ENCODE measurements at places on chromosomes 12 and 14.

DNA sequence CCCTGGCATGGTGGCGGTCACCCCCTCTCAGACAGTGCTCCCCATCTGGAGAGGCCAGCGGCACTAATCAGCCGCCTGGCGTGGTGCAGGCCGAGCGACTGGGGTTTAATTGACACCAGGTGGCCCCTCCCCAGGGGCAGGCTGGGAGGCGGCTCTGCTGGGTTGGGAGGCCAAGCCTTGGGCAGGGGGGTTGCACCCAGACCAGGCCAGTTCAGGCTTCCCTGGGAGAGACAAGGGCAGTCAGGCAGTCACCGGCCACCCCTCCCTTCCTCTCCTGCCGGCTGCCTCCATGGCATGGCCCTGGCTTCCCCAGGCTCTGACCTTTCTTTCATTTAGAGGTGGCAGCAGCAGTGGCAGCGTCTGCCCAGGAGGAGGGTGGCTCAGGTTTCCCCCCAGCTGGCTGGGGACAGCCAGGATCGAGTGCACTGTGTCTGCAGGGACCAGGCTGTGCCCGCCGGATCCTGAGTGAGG is 78.1 kb upstream of the NOS1 start:
- no peak for DNase-seq

DNA sequence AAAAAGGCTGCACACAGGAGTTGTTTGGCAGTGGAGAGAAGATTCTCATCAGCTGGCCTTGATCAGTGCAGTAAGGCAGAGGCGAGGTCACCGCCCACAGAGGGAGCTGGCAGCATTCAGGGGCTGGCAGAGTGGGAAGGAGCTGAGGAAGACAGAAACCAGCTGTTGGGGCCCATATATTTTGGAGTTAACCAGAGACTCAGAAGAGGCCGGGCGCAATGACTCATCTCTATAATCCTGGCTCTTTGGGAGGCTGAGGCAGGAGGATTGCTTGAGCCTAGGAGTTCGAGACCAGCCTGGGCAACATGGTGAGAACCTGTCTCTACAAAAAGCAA is 17.7 kb downstream of the SMCO2 start:
- DNase-seq, result no peak

- no peak for DNase-seq
These were observed 19.4 kb downstream of the COA8 start for GRCh38 chr14:103581954-103582703.

- no peak for DNase-seq
These were observed 417.6 kb downstream of the NOVA1 start for GRCh38 chr14:26180221-26180620.

- DNase-seq, result no peak
These were observed 39.1 kb upstream of the PNMA1 start for GRCh38 chr14:73753124-73753886.

DNA sequence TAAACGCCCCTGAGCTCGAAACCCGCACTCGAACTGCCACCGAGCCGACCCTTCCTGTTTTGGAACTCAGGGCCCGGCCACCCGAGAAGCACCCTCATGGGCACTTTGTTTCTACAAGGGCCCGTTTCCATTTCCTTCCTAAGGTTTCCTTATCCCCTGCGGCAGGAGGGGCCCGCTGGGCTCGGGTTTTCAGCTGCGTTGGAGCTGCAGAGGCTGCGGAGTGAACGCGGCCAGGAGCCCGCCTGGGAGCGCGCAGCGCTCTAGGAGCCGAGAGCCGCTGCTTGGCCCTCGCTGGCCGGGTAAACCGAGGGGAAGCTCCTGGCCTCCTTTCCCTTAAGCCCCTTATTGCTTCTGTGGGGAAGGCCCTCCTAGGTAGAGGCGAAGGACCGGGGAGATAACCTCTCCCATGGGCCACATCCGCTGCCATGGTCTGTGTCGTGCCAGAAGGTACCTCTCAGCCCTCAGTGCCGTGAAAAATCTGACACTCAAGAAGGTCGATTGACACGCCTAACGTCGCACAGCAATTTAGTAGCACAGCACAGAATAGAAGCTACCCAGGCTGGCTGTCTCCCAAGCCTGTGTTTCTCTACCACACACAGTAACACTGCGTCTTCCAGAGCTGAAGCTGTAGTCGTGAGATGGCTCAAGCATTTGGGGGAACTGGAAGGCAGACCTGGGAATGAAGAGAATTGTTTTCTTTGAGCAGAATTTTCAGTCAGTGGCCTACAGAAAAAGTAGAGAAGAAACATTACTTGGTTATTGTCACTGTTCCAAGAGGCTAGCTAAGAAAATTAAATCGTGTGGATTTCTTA is 12.9 kb upstream of the CALM1 start:
- DNase-seq, result peak; percentile 73

- no peak for DNase-seq
These were observed 65.1 kb downstream of the SINHCAF start for GRCh38 chr12:31260840-31261239.

- DNase-seq, result no peak
These were observed 44.8 kb upstream of the TMPO start for GRCh38 chr12:98470469-98471082.

- DNase-seq, result no peak
These were observed 40.6 kb downstream of the BRMS1L start for GRCh38 chr14:35866595-35867279.

DNA sequence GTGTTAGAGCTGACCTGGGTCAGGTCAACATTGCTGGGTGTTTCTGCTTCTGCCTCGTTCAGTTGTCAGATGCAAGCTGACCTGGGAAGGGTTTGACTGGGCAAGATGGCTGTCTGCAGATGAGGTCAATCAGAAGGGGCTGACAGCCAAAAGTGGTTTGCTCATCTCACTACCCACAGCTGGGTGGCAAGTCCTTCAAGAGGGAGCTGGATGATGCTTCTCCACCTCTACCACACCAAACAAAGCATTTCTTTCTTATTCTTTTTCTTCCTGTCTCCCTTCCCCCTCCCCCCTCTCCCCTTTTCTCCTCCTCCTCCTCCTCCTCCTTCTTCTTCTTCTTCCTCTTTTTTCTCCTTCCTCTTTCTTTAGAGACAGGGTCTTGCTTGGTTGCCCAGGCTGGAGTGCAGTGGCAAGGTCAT is 268.2 kb upstream of the PLEKHG7 start:
- DNase-seq, result no peak

- DNase-seq, result peak; percentile 54
These were observed 285.1 kb upstream of the NOS1 start for GRCh38 chr12:117646520-117646919.

- DNase-seq, result no peak
These were observed 106.3 kb downstream of the PTPRO start for GRCh38 chr12:15428632-15429031.

GRCh38 chr12:117476341-117476740 is 114.9 kb upstream of the NOS1 start:
- DNase-seq, result no peak

DNA sequence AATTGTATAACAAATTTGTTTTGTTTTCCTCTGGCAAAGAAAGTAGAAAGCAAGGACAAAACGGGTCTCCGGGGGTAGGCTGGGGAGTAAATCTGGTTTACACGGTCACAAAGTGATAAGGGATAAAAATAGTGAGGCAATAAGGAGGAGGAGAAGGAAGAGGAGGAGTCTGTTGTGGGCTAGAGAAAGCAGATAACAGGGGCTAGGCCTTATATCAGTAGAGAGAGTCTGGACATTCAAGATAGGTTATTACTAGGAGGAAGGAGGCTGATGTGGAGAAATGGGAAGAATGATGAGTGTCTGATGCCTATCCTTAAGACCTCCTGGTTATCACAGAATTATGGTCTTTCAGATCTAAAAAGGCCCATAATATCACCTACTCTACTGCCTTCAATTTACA is 83.2 kb upstream of the SSTR1 start:
- no peak for DNase-seq

- DNase-seq, result no peak
These were observed 59.1 kb upstream of the PCED1B start for GRCh38 chr12:47020211-47020821.

GRCh38 chr14:60637479-60638315 is 11.6 kb downstream of the SIX1 start:
- DNase-seq, result no peak

- peak; percentile 97 for DNase-seq
These were observed 21.0 kb upstream of the CHFR start for GRCh38 chr12:132908145-132909029.

DNA sequence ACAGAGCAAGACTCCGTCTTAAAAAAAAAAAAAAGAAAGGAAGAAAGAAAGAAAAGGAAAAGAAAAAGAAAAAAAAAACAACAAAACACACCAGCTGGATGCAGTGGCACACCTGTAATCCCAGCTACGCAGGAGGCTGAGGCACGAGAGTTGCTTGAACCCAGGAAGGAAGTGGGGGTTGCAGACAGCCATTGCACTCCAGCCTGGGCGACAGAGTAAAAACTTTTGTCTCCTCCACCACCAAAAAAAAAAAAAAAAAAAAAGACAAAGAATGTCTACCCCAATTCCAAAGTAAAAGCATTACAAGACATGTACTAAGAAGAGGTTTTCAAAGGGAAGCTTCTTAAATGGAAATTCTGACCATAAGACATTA is 53.4 kb downstream of the HNRNPC start:
- DNase-seq, result no peak

DNA sequence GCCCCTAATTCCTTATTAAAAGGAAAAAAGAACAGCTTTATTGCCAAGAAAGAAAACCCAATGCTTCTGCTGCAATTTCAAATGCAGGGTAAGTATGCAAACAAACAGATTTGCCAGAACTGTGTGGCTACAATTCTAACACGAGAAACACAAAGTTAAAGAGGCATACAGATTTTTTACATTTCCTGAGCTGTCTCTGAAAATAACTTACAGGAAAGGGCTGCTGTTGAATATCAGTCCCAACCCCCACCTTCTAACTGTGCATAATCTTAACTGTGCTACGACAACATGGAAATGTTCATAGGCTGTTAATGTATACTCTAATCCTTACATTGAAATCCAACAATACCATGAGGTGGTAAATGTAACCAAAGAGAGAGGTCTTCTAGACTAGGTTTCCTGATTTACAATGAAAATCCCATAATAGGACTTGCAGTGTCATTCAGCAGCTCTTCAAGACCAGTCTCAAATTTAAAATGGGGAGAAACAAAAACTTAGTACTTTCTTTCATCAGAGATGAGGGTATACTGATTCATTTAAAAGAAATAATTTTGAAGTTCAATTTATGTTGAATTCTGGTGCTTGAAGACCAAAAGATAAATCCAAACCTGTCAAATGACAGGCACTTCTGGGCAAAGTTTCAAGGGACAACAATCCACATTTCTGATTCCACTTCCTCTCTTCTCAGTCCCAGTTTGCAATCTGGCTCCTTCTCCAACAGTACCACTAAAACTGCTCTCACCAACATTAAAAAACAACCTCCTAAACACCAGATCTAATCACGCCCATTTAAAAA is 14.4 kb downstream of the FGD6 start:
- DNase-seq, result no peak

- no peak for DNase-seq
These were observed 95.1 kb downstream of the TTC8 start for GRCh38 chr14:88919502-88919901.

DNA sequence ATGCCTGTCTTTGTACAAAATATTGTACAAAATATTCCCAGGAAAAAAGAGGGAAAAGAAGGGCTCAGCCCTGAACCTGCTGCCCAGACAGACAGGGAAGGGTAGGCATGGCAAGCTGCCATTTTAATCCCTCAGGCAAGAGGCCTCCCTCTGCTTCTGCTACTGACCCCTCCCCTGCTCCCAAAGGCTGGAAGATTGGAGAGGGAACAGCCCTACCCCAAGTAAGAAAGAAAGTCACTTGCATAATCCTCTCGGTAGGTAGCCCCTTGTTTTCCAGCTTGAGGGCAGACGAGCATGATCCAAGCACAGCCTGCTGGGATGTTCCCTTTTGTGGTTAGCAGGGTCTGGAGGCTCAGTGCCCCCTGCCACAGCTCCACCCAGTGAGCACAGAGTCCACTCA is 20.7 kb downstream of the ADCY6 start:
- no peak for DNase-seq

DNA sequence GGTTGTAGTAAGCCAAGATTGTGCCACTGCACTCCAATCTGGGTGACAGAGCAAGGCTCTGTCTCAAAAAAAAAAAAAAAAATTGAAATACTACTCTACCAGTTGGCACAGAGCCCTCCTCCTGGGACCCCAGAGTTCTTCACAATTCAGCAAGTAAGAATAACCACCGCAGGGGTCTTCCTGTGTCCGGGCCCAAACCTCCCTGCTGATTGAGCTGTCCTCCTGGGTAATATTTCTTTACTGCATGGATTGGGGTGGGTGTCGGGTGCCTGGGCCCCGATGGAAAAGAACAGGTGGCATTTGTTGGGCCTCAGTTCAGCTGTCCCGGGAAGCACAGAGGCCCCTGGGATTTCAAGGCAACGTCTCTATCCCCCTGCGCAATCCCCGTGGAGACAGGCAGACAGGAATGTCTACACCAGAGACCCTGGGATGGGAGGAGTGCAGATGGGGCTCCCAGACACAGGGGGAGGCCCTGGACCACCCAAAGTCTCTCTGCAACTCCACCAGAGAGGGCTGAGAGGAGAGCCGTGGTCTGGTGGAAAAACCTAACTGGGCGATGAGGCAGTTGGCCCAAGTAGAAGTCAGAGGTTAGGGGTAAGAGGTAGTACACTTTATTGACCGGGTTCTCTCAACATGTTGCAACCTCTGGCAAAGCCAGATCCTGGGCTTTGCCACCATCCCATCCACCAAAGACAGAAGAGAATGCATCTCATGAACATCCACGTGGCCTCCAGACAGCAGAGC is 32.7 kb upstream of the VPS37B start:
- DNase-seq, result no peak

- DNase-seq, result no peak
These were observed 180.7 kb upstream of the SLC38A2 start for GRCh38 chr12:46553266-46553665.

- no peak for DNase-seq
These were observed 341.7 kb downstream of the TMEM121 start for GRCh38 chr14:105867961-105868599.

- DNase-seq, result no peak
These were observed 97.6 kb downstream of the GARIN6 start for GRCh38 chr12:99745121-99745520.

DNA sequence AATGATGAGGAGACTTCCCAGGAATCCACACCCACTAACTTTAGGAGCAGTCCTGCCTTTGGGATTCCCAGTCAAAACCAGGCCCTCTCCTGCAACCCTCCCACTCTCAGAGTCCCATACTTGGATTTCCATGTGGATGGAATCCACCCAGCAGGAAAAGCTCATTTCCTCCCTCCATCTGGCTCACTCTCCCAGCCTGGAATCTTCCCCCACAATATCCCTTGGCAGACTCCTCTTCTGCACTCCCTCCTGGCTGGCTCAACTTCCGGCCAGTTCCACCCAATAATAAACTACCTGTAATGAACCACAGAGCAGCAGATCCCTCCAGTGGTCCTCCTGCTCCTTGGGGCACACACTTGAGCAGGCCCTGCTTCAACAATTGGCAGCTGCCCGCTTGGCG is 102.8 kb upstream of the EGLN3 start:
- DNase-seq, result no peak

DNA sequence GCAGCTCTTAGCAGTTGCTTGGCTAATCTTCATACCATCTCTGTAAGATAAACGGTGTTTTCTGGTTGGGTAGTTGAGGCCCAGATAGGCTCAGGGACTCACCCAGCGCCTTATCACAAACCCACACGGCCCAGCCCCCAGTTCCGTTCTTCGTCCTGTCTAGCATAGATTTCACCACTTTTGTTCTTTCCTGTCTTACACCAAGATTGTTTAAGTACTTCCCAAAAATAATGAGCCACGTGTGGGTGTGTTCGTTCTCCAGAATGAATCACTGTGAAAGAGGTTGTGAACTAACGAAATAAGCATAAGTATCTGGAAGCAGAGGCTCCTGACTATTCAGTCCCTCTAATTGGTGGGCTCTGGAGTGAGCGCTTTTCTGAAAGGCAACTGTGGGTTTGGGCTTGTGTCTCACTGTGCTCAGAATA is 21.4 kb downstream of the ACVR1B start:
- no peak for DNase-seq

GRCh38 chr14:29925736-29926135 is 1.9 kb downstream of the PRKD1 start:
- DNase-seq, result no peak

All from NCI-H748 treated with DMSO at 0.1 percent for 48 hours (cell line).